Esophagus muscularis mucosa (tissue), 4 donors: ENCODE measurements at places on chromosomes 6 and 20. TPM values are rescaled to one million over a fixed set of nuclear protein-coding genes. Genes with fewer than 3 reads are reported as not detected.

DNA sequence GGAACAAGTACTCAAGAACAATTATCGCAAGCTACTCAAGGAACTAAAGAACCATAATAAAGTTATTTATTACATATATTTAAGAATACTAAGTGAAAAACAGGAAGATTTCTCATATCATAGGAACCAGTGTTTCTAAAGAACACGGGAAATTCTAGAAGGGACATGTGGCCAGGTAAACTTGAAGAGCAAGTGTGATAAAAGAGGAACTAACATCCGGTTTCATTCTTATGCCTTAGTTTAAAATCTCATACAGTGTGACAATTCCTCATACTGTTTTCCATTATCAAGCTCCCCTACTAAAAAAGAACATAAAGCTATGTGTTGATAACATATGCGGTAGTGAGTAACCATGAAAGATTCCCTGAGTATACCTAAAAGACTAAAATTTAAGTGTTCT is 163.5 kb upstream of the SHLD1 start:
- no peak for DNase-seq

Gene RGS17
- 0.06 TPM for total RNA-seq

Gene FRS3
- total RNA-seq = 7.1 TPM

GRCh38 chr20:32496811-32497533 is 88.2 kb downstream of the NOL4L start:
- DNase-seq = no peak
